ELF-1 (cell line): ENCODE measurements at places on chromosomes 13 and 19.

GRCh38 chr19:10206226-10206885, 11.6 kb upstream of the DNMT1 start:
- peak; percentile 80 for DNase-seq

DNA sequence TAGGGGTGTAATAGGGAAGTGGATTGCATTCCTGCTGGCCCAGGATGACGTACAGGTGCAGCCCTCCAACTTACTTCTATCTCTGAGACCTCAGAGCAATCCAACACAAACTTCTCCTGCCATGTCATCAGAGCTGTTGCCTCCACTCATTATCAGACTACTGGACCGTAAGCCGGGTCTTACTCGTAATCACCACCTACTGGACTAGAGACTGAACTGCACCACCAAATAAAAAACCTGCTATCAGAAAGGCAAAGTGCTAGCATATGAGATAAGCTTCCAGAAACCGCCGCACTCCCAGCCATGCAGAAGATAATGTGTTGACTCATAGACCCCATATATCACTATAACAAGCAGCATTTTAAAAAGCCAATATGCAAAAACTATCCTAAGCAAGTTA, 102.0 kb downstream of the SLITRK1 start:
- DNase-seq = peak; percentile 54

GRCh38 chr13:27573265-27573664, 47.1 kb downstream of the LNX2 start:
- DNase-seq = peak; percentile 5

- DNase-seq = no peak
Observed at GRCh38 chr13:76950101-76950500, 1.8 kb downstream of the ACOD1 start.

DNA sequence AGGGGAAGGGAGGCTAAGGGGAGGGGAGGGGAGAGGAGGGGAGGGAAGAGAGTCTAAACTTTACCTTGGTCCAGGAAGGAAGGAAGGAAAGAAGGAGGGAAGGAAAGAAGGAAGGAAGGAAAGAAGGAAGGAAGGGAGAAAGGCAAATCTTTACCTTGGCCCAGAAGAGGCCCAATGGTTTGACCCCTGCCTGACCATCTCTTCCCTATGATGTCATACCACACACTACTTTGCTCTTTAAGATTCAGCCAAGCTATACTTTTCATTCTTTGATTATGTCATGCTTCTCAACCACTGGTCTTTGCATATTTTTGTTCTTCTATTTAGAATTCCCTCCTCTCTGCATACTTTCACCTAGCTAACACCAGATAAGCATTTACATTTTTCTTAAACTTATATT, 1077.5 kb downstream of the PCDH9 start:
- no peak for DNase-seq

DNA sequence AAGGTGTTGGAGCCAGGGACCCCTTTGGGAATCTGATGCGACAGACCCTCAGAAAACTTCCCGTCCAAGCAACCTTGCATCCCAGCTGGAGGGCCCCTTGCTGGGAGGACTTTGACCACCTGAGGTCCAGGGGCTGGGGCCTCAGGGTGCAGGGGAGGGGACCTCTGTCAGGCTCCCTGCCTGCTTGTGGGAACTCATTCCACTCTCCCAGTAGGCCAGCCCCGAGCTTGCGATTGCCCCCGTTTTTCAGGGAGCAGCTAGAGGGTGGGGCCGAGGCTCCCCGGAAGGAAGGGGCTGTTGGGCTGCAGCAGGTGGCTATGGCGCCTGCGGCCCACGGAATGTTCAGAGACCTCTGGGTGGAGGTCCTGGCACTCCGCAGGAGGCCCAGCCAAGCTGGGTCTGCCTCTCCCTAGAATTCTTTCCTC, 2.8 kb downstream of the GNA11 start:
- no peak for DNase-seq
